ENCODE measurements at places on chromosomes 2 and 18.

DNA sequence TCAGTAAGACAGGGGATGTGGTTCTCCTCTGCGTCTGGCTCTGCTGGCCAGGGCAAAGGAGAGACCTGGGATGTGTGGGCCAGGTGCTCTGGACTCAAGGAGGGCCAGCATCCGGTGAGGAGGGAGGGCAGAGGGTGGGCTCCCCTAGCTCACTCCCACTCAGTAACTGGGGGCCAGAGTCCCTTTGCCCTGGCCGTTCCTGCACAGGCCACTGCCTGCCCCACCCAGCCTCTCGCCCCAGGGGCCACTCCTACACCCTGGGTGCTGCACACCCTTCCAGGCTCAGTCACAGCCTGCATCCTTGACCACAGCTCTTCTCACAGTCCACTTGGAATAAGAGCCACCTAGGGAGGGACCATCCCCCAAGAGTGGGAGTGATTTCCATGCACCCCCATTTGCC, 41.0 kb downstream of the SNED1 start:
- DNase-seq = no peak

DNA sequence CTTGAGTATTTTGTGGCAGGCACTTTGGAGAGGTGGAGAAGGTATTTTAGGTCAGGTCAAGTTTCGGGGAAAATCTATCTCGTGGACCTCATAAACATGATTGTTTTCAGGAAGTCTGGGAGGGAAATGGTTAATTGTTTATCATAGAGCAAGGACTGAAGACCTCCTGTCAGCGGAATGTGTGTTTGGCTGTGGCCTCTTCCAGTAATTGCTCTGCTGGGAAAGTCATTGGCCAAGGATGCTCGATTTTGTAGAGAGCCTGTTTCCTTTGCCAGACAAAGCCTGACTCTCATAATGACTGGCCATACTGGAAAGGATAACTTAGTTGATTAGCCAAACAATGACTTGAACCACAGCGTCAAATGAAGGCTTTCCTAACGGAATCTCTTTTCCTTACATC, 30.0 kb downstream of the IL1R2 start:
- DNase-seq = no peak

DNA sequence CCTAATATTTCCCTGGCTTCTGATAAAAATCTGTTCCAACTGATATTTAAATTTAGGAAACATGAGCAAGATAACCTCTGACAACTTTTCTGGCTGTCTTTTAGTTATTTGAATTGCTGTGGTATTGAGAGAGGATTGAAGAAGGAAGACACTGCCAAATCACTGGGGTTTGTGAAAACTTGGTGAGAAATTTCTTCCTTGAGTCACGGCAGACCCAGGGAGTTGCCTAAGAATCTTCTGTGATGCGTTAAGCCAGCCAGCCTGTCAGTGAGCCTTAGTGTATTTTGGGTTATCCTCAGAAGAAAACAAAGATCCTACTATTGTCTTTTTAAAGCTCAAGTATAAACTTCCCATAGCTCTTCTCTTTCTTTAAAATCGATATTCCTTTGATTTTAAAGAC, 17.5 kb upstream of the DOK6 start:
- DNase-seq = no peak

- no peak for DNase-seq
These were observed 41.1 kb downstream of the MBD2 start for GRCh38 chr18:54183390-54183789.

- peak; percentile 84 for DNase-seq
These were observed 128.5 kb downstream of the STK39 start for GRCh38 chr2:168118733-168119514.

DNA sequence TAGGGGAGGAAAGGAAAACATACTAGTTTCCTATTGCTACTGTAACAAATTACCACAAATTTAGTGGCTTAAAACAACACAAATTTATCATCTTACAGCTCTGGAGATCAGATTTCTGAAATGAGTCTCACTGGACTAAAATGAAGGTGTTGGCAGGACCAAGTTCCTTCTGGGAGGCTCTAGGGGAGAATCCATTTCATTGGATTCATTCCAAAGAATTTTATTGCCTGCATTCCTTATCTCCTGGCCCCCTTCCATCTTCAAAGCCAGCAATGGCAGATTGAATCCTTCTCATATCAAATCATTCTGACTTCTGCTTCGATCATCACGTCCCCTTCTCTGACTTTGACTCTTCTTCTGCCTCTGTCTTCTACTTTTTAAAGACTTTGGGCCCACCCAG, 250.9 kb downstream of the IRS1 start:
- no peak for DNase-seq

GRCh38 chr18:11518788-11519685, 90.4 kb upstream of the SLC35G4 start:
- peak; percentile 80 for DNase-seq

DNA sequence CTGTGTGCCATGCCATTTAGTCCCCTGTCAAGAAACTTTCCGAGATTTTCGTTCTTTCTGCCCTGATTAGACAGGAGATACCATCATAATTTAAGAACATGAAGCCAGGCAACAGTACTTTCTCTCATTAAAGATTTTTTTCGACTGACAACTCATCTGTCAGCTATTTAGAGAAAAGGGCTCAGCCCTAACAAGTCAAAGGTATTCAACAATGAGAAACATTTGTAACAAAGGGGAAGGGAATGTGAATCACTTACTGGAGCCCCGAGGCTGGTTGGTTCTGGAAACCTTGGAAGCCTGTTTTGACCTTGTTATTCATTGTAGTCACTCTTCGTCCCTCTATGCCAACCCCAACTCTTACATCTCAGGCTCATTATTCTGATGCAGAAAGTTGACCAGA, 199.4 kb downstream of the SPP2 start:
- no peak for DNase-seq

DNA sequence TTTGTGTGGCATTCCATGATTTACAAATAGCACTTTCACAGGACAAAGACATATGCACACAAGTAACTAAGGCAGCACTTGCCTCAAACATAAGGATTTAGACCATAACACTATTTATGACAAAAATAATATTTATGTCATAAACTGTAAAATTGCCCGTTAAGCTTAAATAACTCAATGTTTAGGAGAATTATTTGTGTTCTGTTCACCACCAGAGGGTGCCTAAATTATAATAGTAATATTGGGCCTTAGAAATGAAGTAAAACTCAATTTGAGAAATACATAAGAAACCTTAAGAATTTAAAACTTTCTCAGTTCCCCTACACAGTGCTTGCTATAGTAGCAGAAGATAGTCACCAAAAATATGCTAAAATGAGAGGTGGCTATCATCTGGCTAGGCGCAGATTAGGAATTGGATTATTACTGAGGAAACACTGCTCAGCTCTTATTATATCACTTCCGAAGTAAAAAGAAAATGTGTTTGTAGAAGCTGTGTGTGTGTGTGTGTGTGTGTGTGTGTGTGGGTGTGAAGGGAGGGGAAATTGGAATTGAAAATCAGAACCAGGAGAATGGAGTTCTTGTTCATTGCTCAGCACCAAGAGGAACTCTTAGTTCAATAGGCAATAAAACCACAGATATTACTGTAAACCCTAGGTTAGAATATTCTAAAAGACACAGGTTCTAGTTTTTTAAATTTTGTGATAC, 4.9 kb upstream of the CHN1 start:
- no peak for DNase-seq

- no peak for DNase-seq
These were observed 79.8 kb downstream of the LONRF2 start for GRCh38 chr2:100242476-100242875.

- no peak for DNase-seq
These were observed 23.1 kb downstream of the DYSF start for GRCh38 chr2:71476495-71476894.

DNA sequence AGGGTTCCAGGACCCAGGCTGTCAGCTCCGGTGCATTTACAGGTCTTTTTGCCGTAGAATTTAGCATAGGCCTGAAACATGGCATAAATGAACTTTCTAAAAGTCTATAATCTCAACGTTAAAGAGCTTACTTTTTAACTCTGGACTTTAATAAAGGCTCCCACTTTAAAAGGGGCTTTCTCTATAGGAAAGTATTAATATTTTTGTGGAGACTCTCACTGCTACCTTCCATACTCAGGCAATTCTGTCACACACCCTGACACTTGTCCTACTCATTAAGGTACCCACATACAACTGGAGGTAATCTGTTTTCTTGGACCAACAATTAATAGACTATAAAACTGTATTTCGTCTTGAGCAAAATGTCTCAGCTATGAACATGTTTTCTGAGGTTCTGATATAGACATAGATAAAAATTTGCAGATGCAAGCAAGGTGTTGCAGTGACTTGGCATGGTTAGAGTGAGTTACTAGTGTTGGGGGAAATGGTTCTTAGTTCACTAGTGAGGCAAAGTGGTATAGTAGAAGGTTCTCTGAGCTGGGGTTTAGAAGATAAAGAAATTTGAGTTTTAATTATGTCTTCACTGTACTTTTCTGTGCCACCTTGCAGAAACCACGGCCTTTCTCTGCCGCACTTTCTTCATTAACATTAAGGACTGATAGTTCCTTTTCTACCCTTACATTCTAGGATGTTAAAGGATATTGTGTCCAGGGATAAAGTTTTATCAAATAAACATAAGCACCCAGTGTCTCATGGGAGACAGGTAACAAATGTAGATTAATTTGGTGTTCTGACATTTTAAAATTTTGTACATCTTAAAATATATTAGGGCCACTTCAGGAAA, 10.8 kb upstream of the NR4A2 start:
- DNase-seq = no peak

DNA sequence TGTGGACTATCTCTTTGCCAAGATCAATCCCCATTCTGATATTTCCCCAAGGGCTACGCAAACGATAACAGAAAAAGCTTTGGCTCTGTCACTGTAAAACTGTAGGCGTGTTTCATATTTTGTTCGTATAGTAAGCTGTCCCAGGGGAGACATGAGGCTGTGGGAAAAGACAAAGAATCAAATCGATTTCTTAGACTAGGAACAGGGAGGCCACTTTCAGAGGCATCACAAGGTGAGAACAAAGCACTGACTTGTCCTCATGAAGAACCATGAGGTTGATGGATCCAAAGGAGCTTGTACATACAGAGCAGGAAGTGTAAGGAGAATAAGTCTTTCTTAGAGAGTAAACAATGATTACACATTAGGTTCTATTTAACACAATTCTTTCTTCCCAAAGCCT, 255.7 kb downstream of the HNMT start:
- no peak for DNase-seq

GRCh38 chr18:67300498-67300897, 216.0 kb downstream of the DSEL start:
- peak; percentile 48 for DNase-seq

DNA sequence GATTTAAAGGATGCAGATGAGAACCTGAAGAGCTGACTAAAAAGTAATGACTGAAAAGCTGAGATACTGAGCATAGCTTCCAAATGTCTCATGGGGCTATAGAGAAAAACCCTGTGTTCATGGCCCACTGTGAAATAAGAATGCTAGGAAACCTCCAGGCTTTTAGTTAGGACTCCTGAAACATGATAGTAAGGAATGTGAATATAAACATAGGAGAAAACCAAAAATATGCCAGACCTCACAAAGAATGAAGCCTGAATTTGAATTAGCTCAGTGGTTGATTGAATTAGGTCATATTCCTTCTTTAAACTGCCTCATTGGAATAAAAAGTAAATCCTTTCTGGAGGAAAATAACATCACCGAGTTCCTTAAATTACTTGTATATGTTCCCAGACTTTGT, 194.5 kb upstream of the NXPH2 start:
- DNase-seq = no peak

DNA sequence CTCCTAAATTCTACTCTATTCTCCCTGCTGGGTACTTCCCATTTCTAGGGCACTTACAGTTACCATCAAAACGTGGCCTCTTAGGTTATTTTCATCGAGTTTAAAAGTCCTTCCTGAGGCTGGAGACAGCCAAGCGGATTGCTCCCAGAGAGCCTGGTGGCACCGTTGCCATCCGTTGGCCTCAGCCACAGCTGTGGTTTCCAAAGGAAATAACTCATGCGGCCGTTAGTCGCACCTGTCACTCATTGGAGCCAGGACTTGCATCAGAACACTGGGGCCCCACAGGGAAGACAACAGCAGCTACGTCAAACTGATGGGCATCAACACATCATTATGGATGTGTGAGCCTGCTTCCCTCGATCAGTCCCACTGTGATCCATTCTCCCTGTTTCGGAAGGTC, 453.4 kb downstream of the BCL11A start:
- DNase-seq = no peak

GRCh38 chr2:51553476-51553875, 521.5 kb upstream of the NRXN1 start:
- DNase-seq = no peak

GRCh38 chr2:106816974-106817373, 69.0 kb downstream of the ST6GAL2 start:
- DNase-seq = no peak

DNA sequence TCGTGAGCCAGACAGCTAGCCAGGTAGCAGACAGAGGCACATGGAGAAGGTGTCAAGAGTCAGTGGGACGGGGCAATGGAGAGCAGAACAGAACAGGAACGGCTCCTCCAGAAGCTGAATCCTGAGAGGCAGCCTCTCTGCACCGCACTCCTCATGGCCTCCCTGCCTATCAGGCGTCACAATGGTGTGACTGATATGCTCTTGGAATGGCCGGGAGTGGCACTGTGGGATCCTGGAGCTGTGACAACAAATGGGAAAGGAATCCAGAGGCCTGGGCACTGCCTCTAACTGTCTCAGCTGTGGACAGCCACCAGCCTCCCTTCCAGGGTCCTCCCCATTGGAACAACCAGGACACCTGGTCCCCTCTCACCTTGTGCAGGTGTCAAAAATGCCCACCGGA, 89.1 kb upstream of the ID2 start:
- no peak for DNase-seq

GRCh38 chr2:61887717-61888266, 664 bp downstream of the CCT4 start:
- no peak for DNase-seq

- no peak for DNase-seq
These were observed 1119.7 kb upstream of the CNTNAP5 start for GRCh38 chr2:122905431-122905830.
